ENCODE measurements at places on chromosomes 3 and 15.

DNA sequence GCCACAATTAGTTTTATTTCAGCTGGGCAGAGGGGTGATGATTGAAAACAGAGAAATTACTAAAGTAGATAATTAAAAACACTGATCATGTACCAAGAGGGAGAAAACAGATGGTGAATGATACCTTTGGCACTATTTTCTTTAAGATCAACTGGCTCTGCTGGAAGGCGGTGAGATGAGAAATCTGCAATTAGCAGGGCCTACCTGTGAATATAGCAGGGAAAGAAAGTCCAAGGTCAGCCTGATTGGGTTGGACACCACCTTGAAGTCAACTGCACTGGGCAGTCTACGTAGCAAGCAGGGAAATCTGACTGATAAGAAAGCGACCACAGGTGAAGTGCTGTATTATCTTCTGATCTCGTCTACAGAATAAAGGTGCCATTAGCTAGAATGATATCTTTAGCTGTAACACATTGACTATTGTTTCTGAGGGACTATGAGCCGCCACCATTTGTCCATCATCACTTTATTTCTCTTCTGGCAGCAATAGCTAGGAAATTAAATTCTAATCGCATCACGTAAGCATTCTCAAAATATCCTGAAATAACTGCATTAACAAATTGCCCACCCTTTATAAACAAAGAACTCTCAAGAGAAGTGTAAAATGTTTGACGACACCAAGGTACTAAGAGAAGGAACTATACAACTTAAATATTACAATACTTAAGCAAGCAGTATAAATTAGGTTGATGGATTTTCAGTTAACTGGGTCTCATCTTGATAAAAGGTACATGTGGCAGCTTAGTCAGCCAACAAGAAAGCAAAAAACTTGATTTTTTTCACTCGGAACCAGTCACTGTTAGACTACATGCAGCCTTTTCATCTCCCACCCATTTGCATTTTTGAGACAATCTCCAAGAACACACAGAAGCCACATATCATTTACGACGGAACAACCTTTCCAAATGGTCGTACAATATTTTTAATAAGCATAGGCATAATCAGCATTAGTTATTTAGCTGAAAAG lies 1.3 kb downstream of the NEDD4 start:
- no peak for DNase-seq

DNA sequence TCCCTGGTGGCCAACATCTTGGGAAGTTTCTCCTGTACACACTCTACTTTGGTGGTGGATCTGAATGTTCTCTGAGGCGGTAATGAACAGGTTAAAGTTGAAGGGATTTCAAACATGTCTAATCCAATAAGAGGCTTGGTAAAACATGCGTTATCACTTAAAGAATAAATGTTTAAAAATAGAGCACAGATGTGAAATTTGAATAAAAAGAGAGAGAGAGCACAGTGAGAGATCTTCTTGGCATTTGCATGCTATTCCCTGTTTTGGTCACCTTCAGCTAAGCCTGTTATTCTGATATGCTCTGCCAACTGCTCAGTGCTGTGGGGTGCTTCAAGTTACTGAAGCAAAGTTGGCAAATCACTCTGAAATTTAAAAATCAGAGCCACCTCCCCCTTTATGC lies 237.7 kb upstream of the WNT5A start:
- DNase-seq = no peak

DNA sequence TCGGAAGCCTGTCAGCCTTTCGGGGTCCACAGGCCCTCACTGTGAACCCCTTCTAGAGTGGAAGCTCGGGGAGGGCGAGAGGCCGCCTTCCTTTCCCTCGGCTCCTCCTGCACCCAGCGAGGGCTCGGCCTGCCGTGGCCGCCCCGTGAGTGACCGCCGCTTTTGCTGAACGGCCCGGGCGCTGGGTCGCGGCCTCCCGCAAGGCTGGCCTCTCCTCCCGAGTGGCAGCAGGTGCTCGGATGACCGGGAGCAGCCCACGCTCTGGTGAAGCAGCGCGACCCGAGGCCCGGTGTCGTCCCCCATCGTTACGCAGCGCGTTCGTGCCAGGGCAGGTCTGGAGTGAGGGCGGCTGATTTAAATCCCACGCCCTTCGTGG lies 53.8 kb downstream of the LRRK1 start:
- no peak for DNase-seq

GRCh38 chr15:92877416-92877815 lies 22.7 kb upstream of the CHD2 start:
- DNase-seq = no peak

GRCh38 chr3:157238457-157238856 lies 78.5 kb upstream of the CCNL1 start:
- DNase-seq = no peak

GRCh38 chr3:133238015-133238414 lies 161.8 kb upstream of the BFSP2 start:
- no peak for DNase-seq

GRCh38 chr3:6912240-6912639 lies 51.3 kb downstream of the GRM7 start:
- no peak for DNase-seq

DNA sequence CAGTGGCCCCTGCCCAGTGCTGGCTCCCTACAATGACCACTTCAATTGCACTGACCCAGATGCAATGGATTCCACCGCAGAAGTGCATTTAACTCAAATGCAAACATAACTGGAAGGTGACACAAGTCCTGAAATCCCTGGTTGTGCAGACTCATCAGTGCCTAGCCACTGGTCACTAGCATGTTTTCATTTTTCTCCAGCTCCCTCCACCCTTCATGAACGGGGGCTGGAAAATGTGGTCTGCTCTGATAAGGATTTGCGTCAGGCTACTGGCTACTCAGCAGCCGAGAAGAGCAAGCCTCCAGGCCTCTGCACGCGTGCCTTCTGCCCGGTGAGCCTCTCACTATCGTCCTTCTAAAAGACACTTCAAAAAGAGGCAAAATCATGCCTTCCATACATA lies 27.4 kb upstream of the FURIN start:
- DNase-seq = no peak

DNA sequence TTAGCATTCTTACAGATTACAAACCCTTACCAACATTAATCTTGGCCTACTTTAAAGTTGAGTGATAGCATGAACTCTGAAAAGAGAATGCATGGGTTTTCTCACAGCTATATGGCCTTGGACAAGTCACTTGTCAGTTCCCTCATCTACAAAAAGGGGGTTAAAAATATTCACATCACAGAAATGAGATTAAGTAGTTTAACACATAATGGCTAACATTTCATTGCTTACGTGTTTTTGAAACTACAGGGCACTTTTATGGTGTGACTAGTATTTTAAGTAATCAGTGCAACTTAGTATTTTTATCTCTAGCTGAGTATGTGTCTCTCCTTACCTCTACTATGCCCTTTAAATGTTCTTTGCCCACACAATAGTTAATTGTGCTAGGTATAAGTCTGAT lies 13.8 kb downstream of the TRIM59 start:
- DNase-seq = no peak

DNA sequence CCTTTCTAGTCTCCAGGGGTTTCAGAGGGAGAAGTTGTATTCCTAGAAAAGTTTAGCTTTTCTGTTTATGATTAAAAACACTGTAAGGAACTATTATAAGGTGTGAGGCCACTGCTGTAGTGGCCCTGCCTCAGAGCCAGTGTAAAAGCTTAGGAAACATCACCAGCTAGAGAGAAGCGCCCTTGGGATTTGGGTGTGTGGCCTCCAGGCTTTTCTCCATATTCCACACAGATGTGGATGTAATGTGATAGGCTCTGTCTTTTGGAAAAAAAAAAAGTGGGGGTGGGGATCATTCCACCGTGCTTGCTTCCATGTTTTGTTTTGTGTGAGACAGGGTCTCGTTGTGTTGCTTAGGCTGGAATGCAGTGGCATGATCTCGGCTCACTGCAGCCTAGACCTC lies 13.9 kb downstream of the SEC61A1 start:
- no peak for DNase-seq

- no peak for DNase-seq
These were observed 32.6 kb upstream of the FRG2C start for GRCh38 chr3:75631541-75631940.

DNA sequence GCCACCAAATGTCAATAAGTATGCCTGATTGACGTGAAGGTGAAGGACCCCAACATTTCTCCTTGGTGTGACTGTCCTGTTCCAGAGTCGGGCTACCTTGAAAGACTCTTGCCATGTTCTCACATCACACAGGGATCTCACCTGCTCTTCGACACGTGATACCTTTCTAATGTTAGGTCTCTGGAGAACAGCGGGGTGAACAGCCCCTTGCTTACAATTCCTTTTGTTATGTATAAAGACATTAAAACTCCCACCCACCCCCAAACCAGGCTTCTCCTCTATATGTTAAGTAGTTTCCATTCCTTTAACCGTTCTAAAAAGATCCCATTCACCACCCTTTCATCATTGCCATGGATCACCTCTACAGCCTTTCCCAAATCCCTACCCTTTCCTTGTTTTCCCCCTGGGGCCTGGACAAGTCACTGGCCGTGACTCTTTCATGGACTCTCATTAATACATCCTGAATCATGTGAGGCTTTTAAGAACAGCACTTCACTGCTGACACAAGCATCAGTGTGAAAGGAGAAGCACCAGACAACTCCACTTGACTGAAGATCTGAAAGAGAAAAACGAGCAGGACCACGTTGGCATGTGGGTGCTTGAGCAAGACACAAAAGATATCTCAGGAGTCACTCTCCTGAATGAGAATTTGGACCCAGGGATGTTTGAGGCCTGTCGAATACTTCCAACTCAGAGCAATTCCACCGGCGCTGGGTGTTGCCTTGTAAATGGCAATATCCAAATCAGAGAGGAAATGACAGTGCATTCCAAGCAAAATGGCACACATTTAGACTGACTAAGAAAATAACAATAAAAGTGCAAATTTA lies 115.0 kb downstream of the FOXP1 start:
- no peak for DNase-seq

- DNase-seq = no peak
These were observed 36.9 kb downstream of the LIMD1 start for GRCh38 chr3:45631486-45631885.

DNA sequence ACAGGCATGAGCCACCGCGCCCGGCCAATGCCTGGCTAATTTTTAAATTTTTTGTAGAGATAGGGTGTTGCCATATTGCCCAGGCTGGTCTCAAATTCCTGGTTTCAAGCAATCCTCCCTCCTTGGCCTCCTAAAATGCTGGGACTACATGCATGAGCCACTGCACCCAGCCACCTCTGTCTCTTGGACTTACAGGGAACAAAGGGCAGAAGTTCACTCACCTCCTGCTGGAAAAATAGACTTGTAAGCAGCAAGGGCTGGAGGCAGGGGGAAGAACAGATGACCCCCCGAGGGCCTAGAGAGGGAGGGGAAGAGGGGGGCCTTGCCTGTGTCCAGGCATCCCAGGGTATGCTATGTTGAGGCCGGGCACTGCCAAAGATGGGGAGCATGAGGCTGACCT lies 22.2 kb downstream of the DUSP7 start:
- no peak for DNase-seq

GRCh38 chr3:196323016-196323415 lies 5.0 kb upstream of the DYNLT2B start:
- no peak for DNase-seq

DNA sequence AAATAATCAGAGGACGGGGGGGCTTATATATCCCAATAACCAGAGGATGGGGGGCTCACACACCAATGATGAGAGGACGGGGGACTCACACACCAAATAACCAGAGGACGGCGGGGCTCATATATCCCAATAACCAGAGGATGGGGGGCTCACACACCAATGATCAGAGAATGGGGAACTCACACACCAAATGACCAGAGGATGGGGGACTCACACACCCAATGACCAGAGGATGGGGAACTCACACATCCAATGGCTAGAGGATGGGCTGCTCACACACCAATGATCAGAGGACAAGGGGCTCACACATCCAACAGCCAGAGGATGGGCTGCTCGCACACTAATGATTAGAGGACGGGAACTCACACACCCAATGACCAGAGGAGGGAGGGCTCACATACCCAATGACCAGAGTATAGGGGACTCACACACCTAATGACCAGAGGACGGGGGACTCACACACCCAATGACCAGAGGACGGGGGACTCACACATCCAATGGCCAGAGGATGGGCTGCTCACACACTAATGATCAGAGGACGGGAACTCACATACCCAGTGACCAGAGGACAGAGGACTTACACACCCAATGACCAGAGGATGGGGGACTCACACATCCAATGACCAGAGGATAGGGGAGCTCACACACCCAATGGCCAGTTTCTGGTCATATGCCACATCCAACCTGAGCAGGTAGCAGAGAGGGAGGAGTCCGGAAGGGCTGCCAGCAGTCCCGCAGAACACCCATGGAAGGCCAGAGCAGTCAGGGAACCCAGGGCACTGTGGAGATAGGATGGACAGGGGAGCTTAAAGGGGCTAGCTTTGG lies 10.6 kb downstream of the RAB6B start:
- DNase-seq = no peak

DNA sequence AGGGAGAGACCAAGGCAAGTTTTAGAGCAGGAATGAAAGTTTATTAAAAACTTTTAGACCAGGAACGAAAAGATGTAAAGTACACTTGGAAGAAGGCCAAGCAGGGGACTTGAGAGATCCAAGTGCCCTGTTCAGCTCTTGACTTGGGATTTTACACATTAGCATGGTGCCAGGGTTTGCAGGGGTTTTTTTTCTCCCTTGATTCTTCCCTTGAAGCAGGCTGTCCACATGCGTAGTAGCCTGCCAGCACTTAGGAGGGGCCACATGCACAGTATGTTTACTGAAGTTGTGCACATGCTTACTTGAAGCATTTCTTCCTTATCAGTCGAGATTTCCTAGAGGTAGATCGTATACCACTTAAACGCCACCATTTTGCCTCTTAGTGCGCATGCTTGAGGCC lies 277.5 kb upstream of the AGTR1 start:
- no peak for DNase-seq

- DNase-seq = no peak
These were observed 257.2 kb upstream of the THBS1 start for GRCh38 chr15:39323706-39324105.

DNA sequence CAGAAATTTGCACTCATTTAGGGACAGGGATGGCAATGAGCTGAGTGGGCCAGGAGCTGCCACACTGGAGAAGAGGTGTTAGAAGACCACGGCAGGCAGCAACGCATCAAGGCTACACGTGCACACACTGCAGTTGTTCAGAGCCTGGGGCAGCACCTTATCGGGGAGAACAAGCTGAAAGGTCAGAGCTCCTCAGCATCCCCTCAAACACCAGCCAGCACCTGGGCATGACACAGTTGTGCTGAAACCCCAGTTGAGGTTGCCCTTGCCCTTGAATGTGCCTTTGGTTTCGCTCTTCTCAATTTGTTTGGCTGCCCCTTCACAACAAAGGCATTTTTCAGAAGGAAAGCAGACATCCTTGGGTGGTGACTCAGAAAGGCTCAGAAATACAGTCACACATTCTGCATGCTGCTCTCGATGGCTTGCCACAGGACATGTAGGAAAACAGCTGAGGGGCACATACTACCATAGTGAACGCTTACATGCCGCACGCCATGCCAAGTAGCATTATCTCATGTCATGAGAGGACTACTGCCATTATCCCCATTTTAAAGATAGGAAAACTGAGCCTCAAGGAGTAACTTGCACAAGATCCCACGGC lies 57.6 kb downstream of the ST8SIA2 start:
- DNase-seq = no peak

GRCh38 chr3:169610888-169611291 lies 52.6 kb downstream of the MECOM start:
- no peak for DNase-seq

- DNase-seq = no peak
These were observed 13.3 kb upstream of the SRPRB start for GRCh38 chr3:133792171-133792763.

Data from NCI-H446 treated with DMSO at 0.1 percent for 48 hours (cell line).